ENCODE measurements at places on chromosomes 5 and 9.

DNA sequence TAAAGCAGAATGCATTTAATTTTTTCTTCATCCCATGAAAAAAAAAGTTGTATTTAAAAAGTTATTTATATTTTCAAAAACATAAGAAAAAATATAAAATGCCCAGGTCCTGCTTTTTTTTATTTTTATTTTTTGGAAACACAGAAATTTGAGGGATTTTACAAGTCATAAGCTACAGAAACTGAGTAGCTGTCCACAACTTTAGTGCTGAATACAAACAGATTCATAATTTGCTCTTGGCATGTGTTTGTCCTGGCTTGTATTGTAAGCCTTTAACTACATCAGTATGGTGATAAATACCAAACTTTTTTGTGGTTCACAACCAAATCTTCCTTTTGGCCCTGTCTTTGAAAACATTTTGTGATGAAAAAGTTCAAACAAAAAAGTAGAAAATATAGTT is 7.5 kb upstream of the PLCXD3 start:
- DNase-seq, result peak; percentile 50

- peak; percentile 61 for DNase-seq
Observed at GRCh38 chr9:108225149-108225800, 630.5 kb downstream of the ACTL7B start.

- peak; percentile 23 for DNase-seq
Observed at GRCh38 chr5:17412760-17413671, 85.0 kb upstream of the TAF11L2 start.

- no peak for DNase-seq
Observed at GRCh38 chr5:145708169-145708568, 127.0 kb downstream of the PRELID2 start.

DNA sequence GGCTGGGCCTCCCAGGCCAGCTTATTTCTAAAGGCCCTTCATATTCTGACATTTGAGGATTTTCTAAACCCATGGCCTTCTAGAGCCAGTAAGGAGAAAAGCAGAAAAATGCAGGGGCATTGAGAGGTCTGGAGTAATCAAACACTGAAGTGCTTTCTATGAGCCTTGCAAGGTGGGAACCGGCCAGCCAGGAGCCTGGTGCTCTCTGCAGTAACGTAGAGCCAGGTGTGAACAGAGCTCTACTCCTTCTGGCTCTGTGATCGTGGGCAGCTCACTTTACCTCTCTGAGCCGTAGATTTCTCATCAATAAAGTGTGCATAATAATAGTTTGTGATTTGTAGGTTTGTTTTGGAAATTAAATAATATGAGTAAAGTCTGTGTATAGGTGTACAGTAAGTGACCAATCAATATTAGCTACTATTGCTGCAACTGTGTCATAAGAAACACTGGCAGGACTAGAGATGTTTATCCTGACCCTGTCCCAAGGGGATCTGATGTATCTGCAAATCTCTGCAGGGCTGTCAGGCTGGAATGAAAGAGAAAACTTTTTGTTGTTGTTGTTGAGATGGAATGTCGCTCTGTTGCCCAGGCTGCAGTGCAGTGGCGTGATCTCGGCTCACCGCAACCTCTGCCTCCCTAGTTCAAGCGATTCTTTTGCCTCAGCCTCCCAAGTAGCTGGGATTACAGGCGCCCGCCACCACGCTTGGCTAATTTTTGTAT is 2.7 kb downstream of the SYNPO start:
- no peak for DNase-seq

DNA sequence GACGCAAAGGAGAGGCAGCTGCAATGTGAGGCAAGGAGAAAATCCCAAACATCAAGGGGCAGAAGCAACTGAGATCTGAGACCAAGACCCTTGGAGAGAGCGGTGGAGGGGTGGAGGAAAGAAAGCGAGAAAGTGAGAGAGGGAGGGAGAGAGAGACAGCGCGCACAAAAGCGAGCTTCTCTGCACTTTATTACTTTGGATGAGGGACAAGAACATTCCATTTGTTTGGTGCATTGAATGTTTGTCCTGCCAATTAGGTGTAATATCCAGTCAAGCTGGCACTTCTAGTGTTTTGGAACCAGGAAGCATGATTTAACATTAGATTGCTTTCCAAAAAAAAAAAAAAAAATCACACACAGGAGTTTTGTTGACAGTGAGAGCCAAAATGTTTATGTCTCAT is 1.4 kb downstream of the CAST start:
- no peak for DNase-seq

DNA sequence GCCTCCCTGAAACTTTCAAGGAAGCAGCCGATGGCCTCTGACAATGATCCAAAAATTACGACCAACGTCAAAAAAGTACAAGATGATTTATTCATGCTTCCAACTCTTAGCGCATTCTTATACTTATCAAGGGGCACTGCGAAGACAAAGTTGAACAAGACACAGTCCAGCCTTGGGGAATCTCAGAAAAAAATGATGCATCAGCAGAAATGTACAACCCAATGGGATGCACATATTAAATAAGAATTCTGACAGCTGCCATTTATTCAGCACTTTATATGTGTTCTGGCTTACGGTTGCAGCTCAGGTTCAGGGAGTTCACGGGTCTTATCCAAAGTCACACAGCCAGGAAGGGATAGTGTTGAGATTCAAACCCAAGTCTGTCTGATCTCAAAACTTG is 96.0 kb upstream of the CPLX2 start:
- no peak for DNase-seq

DNA sequence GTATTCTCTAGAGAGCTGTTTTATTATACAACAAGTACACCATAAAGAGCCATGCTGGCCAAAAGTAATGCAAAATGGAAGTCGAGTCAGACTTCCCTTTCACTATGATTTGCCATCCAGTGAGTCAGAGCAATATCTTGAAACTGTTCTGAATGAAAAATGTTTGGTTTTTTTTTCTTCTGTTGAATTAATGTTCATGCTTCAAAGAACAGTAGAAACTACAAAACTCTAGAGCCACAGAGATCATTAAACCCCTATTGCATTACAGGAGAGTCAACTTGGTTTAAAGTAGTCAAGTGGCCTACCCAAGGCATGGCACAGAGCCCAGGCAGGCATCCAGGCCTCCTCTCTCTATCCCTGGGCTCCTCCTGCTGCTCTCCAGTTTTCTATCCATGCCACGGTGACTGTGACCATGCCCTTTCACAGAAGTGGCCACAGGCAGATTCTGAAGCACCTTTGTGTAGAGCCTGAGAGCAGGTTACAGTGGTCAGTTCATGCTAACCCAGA is 358.9 kb downstream of the DEPDC1B start:
- no peak for DNase-seq

DNA sequence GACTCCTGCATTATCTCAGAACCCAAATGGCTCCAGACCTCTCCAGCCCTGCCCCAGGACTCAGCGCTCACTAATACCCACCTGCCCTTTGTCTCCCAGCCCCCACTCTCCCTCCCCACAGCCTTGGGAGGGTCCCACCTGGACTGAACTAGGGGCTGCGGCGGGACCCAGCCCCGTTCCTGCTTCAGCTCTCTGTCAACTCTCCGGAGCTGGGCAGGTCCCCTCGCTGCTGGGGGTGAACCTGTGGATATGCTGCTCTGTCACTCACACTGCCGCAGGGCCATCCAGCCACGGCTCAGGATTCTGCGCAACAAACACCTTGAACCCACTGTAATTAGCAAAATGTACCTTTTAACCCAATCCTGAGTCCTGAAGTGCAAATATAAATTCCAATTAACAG is 36.8 kb downstream of the NDUFS6 start:
- no peak for DNase-seq

GRCh38 chr5:12477554-12477953 is 573.3 kb upstream of the CTNND2 start:
- no peak for DNase-seq

- no peak for DNase-seq
Observed at GRCh38 chr5:178787889-178788288, 57.4 kb upstream of the ZNF354A start.

DNA sequence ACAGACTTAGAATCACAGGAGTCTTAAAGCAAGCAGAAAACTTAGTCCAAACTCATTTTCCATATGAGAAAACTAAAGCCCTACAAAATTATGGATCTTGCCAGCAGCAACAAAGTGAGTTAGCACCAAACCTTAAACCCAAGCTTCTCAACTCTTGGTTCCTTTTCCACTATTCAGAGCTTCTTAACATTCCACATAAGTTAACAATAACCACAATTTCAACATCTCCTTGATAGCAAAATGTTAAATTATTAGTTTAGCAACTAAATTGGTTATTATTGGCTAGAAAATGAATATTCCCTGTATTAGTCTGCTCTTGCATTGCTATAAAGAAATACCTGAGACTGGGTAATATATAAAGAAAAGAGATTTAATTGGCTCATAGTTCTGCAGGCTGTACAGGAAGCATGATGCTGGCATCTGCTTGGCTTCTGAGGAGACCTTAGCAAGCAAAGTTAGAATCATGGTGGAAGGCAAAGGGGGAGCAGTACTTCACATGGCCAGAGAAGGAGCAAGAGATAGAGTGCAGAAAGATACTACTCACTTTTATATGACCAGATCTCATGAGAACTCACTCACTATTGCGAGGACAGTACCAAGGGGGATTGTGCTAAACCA is 26.2 kb upstream of the ARSB start:
- no peak for DNase-seq

GRCh38 chr5:172943283-172943841 is 15.9 kb upstream of the RPL26L1 start:
- DNase-seq, result no peak

- DNase-seq, result no peak
Observed at GRCh38 chr5:123868881-123869280, 356.9 kb downstream of the CSNK1G3 start.

DNA sequence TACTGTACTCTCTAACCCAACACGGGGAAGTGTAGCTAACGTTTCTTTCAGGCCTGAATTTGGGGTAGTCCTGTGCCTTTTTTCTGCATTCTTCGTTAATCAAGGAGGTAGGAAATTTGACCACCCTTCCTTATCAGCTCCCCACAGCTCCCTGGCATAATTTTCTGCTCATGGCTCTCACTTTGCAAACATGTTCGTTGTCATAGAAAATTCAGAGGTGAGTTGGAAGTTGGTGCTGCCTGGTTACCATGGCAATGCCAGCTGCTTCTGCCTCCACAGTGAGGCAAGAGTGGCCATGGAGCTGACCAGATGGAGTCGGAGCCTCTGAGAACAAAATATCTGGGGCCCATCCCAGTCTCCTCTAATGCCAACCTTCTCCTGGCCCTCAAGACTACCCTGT is 116.6 kb upstream of the BOD1 start:
- no peak for DNase-seq

- DNase-seq, result no peak
Observed at GRCh38 chr5:140628711-140629110, 4.3 kb downstream of the CD14 start.

DNA sequence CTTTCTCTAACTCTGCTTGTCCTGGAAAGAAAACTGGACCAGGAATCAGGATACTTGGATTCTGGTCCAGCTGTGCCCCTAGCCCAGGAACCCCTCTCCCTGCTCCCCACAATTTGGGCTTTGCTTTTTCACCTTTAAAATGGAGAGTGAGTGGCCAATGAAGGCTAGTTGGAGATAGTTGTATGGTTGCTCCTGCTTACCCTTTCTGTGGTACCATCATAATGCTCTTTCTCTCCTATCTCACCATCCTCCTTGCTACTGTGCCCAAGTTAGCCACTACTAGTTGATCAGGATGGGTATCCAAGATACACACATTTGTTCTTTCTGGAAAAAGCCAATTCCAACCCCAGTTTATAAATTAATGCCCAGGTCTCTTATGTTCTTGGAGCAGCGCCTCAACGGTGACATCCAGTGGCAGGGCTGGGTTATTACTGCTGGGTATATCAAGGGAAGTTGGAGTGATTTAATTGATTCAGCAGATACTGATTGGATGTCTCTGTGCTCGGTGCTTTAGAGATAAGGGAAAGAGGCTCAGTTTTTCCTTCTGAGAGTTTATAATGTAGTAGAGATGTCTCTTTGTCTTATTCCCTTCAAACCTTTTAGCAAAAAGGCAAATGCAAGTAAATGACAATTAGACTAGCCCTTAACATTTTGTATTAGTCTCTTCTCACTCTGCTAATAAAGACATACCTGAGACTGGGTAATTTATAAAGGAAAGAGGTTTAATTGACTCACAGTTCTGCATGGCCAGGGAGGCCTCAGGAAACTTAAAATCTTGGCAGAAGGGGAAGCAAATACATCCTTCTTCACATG is 38.5 kb downstream of the FAXDC2 start:
- DNase-seq, result peak; percentile 83

GRCh38 chr5:61619777-61620518 is 287.9 kb downstream of the ZSWIM6 start:
- no peak for DNase-seq

GRCh38 chr9:110688329-110688728 is 19.7 kb downstream of the MUSK start:
- peak; percentile 24 for DNase-seq

GRCh38 chr5:167050568-167051401 is 1240.7 kb upstream of the WWC1 start:
- peak; percentile 5 for DNase-seq

GRCh38 chr5:141084487-141084989 is 9.9 kb upstream of the PCDHB2 start:
- peak; percentile 21 for DNase-seq

- DNase-seq, result no peak
Observed at GRCh38 chr5:59040024-59040803, 457.3 kb downstream of the RAB3C start.

GRCh38 chr9:84319632-84320031 is 20.9 kb downstream of the SLC28A3 start:
- no peak for DNase-seq

DNA sequence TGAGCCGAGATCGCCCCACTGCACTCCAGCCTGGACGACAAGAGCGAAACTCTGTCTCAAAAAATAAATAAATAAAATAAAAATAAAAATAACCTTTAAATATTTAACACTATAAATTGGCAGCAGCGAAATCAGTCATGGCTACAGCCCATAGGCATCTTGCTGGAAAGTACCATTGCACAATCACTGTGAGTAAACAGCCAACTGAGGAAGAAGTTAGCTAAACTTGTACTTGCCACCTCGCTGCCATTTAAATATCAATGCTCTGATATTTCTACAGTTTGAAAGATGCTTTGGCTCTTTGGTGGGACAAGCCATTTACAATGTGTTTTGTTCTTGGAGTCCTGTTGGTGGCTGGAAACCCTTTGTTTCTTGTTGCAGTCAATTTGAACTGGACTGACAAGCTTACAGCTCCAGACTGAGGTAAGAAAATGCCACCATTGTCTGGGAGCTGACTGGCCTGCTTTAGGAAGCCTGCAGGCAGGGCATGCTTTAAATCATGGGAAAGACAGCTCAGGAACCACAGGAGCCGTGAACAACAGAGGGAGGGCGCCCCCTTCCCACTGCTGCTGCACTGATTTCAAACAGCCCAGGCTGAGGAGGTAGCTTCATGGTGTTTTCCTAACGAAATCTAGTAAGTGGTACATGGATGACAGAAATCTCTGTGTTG is 322.8 kb upstream of the RFX3 start:
- peak; percentile 70 for DNase-seq

DNA sequence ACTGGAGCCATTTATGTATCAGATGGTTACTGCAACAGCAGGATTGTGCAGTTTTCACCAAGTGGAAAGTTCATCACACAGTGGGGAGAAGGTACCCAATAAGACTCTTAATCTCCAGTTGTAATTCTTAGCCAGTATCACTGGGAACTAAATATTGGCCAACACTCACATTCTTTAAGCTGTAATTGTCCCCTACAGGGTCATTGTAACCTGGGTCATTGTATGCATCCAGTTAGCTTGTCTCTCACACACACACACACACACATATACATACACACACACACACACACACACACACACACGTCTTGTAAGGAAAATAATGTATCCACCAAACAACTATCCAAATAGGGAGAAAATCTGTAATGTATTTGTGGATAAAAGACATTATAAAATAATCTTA is 113.0 kb downstream of the GIN1 start:
- no peak for DNase-seq

GRCh38 chr5:141869514-141869913 is 8.7 kb downstream of the PCDH1 start:
- no peak for DNase-seq

- no peak for DNase-seq
Observed at GRCh38 chr5:73652391-73652790, 26.4 kb downstream of the ARHGEF28 start.
